ENCODE measurements at places on chromosomes 2 and 18.

DNA sequence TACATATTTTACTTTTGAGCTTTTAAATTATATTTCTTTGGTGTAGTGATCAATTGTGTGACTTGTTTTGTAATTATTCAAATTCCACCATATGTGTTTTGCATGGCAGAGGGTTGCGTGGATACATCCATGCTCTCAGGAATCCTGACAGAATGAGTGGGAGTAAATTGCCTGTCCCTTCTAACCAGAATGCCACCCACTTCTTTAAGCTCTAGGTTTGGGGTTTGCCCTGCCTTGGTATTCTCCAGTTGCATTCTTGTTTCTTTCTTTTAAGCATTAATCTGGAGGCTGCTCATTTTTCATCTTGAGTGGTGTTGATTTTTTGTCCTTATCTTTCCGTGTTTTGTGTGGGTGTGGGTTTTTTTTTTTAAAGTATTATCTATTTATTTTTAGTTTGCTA, 360.0 kb downstream of the PTPRM start:
- DNase-seq = no peak

GRCh38 chr2:138752197-138752956, 27.8 kb downstream of the NXPH2 start:
- no peak for DNase-seq

GRCh38 chr2:97736608-97737330, 23.4 kb downstream of the ZAP70 start:
- DNase-seq = no peak

DNA sequence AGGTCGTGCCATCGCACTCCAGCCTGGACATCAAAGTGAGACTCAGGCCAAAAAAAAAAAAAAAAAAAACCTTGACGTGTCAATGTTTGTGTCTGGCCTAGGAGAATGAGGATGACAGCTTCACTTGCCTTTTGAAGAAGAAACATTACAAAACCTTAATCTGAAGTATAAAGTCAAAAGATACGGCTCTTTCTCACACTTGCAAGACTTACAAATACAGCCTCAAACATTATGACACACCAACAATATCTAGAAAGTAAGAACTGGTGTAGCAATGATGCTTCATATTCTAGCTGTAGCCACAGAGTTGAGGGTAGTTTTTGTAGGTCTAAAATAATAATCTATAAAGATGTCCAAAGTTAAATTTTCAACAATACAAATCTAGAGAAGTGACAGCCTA, 25.5 kb downstream of the MPPE1 start:
- DNase-seq = no peak

GRCh38 chr18:80172056-80172455, 63.0 kb downstream of the ADNP2 start:
- DNase-seq = no peak

- DNase-seq = no peak
Observed at GRCh38 chr2:51484605-51485004, 452.7 kb upstream of the NRXN1 start.

DNA sequence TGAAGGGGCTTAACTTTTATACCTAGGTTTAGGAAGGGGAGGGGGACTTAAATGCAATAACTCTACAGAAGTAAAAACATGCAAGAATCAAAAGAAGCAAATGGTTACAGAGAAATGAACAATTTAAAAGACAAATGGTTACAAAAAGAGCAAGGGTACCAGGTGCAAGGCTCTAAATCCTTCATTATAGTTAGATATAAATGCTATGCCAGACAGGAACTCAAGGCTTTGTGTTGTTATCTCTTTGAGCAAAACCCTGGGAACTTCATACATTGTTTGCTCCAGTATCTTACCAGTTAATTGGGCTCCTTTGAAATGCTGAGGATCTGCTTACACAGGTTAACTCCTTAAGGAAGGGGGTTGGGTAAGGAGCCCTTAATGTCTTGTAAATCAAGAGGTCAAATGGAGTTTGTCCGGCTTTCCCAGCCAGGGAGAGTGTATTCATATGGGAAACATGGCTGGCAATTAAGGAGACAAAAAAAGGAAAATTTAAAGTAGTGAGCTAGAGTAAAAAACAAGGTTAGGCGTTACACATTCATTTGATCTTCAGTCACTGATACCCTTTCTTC, 347.5 kb downstream of the CELF4 start:
- no peak for DNase-seq

DNA sequence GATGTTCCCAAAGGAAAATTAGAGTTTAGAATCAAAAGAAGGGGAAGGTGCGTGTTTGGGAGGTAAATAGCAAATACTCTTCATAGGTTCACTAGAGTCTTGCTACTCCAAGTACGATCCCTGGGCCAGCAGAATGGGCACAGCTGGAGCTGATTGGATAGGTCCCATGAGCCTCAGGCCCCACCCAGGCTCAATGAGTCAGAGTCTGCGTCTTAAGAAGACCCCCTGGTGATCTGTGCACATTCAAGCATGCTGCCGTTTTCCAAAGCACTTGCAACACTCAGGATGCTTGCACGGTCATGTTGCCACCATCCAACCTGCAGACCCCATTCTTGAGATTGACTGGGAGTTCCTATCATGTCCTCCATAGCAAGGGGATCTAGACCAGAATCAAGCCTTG, 40.5 kb downstream of the ABCG8 start:
- DNase-seq = no peak

- DNase-seq = no peak
Observed at GRCh38 chr2:111662771-111663470, 221.1 kb downstream of the ANAPC1 start.

DNA sequence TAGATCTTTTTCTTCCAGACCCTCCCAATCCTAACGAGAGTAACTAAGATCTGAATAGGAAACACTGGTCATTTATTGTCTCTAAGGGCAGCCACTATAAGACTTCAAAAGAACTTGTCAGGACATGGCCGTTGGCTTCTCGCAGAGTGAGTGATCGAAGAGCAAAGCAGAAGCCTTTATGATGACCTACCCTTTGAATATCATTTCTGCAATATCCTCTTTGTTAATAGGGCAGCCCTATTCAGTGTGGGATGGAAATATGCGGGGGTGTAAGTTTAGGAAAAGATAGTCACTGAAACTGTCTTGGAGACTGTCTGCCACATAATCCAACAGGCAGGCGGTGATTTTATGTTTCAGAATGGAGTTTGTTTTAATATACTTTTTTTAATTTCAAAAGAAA, 70.9 kb downstream of the FBXO36 start:
- DNase-seq = no peak

DNA sequence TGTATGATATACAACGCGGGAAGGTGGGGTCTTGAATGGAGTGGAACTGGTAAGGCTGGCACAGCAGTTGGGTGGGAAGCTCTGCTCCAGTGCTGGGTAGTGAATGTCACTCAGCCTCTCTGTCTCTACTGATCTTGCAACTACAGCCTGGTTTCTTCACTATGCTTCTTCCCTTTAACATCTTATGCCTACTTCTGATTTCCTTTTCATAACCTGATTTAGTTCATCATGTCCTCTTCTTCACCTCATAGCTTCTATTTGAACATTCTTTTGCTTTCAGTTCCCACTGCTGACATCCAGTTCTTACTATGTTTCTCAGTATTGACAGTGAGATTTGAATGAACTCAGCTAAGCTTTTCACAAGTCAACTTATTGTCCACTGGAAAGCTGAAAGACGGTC, 286.2 kb downstream of the ARL6IP6 start:
- DNase-seq = no peak

GRCh38 chr2:212960336-212960735, 191.1 kb downstream of the IKZF2 start:
- DNase-seq = no peak

DNA sequence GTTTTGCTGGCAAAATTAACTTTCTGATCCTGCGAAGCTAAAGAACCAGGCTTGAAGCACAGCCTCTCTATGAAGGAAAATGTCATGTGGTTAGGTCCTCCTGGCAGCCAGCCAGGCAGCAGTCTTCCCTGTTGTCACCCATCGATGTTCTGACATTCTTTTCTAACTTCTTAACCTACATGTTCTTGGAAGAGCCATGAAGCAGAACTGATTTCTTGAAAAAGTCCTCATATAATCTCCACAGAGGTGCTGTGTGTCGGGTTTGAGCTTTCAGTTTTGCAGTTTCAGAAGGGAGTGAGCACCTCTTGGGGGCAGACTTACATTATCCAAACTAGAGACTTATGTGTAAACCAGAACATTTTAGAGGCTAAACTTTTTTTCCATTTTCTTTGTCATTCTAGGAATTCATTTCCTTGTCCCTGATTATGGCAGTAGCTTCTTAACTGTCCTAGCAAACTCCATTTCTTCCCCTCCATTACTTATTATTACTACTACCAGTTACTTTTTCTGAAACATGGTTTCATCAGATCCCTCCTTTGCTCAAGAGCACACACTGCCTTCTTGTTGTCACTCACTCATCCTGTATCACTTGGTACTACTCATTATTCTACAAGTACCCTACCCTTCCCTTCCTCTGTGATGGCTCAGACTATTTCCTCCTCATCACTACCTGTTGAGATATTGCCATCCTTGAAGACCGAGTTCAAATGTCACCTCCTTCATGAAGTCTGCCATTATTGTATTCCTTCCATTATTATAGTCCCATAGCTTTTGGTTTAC, 31.1 kb downstream of the DOK1 start:
- DNase-seq = no peak

GRCh38 chr2:66189553-66189952, 245.4 kb upstream of the MEIS1 start:
- no peak for DNase-seq
